ENCODE measurements at places on chromosomes 12 and 14.
A peak's percentile ranks its signal among the peaks of the same experiment; 100 is the strongest.

GRCh38 chr12:124650912-124651311 is 83.5 kb upstream of the NCOR2 start:
- DNase-seq = no peak

DNA sequence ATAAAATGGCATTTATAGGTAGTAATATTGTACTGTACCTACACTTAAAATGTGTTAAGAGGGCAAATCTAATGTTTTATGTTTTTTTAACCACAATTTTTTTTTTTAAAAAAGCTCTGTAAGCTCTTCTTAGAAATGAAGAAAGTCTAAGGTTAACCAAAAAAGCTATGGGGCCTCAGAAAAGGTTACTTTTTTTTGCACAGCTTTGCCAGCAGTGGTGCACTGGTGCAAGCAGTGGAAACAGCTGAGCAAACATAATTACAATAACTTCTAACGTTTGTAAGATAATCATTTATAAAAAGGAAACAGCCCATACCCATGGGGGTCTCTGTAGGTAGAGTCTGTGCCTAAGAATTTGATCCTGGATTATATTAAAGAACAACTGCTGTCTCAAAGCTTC is 85.1 kb upstream of the NID2 start:
- no peak for DNase-seq

DNA sequence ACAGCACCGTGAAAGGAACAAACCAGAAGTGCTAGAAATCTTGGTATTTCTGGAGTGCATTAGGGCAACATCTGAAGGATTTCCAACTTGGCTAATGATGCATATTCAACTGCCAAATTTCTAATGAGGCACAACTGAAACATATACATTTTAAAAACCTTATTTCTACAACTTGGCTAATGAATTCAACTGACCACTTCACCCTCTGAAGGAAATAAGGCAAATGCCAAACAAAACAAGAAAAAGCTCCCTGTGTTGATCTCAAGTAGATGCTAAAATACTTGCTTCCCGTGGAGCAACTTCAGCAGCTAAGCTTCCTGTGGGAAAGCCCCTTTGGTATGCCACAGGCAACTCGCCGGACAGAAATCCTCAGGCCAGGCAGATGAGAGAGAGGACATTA is 167.1 kb downstream of the TTC7B start:
- DNase-seq = no peak

- DNase-seq = no peak
These were observed 304 bp downstream of the KCTD10 start for GRCh38 chr12:109476807-109477184.

GRCh38 chr12:52123487-52124186 is 44.1 kb downstream of the SMIM41 start:
- DNase-seq = no peak

DNA sequence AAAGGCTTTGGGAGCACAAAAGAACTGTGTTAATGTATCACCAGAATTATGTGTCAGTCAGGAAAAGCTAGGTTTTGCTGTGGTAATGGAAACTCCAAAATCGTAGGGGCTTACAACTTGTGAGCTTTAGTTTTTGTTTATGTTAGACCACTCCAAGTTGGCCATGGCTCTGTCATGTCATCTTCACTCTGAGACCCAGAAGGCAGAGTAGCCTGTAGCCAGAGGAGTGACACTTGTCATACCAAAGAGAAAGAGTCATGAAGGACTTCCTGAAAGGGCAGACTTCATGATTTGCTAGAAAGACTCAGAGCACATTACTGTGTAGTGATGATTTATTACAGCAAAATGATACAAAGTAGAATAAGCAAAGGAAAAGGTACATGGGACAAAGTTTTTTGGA is 133.6 kb upstream of the SSTR1 start:
- DNase-seq = no peak

- DNase-seq = peak; percentile 30
These were observed 1.1 kb downstream of the CKB start for GRCh38 chr14:103521438-103521950.

DNA sequence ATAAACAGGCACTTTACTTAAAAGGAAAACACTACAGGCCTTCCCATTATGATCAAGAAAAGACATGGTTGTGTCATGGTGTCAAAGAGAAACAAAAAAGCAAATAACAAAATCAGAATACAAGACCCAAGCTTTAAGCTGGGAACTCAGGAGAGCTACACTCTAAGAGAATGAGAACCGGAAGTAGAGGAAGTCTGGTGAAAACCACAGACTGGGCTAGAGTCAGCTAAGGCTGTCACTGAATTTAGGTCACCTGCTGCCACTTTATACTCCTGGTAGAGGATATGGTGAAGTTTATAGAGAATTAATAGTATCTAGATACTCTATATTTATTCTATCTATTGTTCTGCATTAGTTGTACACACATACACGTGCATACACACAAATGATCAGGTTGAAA is 971.7 kb downstream of the FLRT2 start:
- no peak for DNase-seq

- DNase-seq = no peak
These were observed 1.7 kb downstream of the PRPF40B start for GRCh38 chr12:49624921-49625577.

DNA sequence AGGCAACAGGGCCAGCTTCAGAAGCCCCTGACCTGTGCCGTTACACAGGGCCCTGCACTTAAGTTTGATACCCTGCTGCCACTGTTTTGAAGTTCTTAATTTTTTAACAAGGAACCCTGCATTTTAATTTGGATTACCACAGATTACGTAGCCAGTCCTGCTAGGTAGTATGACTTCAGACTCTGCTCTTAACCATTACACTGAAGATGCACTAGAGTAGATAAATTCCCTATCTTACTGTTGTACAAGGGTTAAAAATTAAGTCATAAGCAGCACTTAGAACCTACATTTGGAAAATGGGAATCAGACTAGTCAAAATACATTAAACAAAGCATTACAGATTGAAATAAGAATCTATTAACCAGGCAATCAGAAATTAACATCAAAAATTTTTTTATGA is 2.3 kb downstream of the GNPNAT1 start:
- DNase-seq = no peak

DNA sequence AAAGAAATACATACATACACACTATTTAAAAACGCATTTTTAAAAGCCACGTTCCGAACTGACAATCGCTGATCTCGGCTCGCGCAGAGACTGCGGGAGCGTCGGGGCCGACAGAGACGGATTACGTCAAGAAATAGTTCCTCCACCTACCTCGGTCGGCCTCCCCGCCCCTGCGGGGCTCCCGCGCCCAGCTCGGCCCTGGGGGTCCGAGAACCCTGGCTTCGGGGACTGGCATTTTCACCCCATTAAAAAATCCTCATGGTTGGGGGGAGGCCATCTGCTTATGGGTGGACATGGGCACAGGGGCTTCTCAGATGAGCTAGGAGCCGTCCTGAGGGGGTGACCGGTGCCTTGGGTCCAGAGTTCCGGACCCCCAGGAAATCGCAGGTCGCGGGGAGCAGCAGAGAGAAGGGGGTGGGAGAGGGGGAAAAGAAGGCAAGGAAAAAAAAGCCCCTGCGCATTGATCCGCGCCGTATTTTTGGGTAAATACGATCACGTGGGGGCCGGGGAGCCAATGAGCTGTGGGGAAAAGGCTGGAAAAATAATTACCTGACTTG is 324 bp upstream of the HOXC9 start:
- no peak for DNase-seq

GRCh38 chr14:101035466-101036225 is 132.1 kb upstream of the RTL1 start:
- no peak for DNase-seq

DNA sequence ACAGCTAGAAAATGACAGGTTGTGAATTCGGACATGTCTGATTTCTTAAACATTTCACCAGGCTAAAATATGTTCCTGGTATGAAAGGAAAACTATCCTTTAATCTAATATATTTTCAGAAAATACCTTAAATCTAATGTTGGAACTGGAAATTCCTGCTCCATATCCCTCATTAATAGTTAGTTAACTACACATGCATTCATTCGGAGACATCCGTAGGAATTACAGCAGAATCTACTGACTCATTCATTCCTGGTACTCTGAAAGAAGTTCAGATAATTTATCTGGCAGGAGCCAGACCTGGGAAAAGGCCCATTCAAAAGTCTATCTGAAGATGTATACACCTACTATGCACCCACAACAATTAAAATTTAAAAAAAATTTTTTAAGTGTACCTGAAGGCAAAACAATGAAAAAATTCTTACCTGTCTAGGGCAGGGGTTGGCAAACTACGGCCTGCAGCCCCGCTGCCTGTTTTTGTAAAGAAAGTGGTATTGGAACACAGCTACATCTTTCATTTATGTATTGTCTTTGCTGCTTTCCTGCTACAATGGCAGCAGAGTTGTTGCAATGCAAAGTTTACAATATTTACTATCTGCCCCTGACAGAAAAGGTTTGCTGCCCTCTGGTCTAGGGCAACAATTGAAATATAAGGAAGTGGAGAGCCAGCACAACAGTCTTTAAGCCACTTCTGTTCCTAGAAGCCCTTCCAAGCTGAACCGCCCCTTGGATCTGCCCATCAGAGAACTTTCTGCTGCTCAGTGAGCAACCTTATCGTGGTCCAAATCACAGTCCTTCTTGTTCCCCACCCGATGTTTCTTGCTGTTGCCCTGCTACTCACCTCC is 17.9 kb upstream of the NFYB start:
- no peak for DNase-seq

DNA sequence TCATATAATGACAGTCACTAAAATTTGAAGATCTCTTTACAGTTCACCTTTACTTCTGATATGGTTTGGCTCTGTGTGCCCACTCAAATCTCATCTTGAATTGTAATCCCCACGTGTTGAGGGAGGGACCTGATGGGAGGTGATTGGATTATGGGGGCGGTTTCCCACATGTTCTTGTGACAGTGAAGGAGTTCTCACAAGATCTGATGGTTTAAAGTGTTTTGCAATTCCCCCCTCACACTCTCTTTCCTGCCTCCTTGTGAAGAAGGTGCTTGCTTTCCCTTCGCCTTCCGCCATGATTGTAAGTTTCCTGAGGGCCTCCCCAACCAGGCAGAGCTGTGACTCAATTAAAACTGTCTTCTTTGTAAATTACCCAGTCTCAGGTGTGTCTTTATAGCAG is 27.3 kb upstream of the CD9 start:
- DNase-seq = no peak

DNA sequence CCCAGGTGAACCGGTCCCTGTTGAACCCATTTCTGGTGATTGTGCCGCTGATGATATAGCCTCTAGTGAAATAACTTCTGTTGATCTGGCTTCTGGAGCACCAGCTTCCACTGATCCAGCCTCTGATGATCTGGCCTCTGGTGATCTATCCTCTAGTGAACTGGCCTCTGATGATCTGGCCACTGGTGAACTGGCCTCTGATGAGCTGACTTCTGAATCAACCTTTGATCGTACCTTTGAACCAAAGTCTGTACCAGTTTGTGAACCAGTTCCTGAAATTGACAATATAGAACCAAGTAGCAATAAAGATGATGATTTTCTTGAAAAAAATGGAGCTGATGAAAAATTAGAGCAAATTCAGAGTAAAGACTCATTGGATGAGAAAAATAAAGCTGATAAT is 59.1 kb downstream of the ATF7IP start:
- DNase-seq = no peak

GRCh38 chr12:110916295-110916875 is 4.0 kb downstream of the MYL2 start:
- no peak for DNase-seq

DNA sequence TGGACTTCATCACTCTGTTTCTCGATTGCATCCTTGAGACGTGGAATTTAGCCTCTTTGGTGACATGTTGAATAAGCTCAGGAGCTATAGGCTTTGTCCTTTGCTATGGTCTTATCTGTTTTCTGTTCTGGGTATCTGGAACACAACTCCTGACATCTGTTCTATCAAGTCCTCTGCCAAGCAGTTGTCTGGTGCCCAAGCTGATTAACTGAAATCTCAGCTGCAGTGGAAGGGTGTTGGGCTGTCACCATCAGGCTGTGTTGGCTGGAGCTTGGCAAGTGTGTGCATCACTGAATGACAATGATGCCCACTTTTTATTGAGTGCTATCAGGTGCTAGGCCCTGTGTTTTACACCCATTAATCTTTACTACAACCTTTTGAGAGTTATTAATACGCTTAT is 77.8 kb downstream of the SMOC1 start:
- DNase-seq = no peak

GRCh38 chr12:27272373-27273028 is 28.4 kb downstream of the STK38L start:
- DNase-seq = no peak

- peak; percentile 28 for DNase-seq
These were observed 88.9 kb upstream of the BTG1 start for GRCh38 chr12:92234533-92234932.

DNA sequence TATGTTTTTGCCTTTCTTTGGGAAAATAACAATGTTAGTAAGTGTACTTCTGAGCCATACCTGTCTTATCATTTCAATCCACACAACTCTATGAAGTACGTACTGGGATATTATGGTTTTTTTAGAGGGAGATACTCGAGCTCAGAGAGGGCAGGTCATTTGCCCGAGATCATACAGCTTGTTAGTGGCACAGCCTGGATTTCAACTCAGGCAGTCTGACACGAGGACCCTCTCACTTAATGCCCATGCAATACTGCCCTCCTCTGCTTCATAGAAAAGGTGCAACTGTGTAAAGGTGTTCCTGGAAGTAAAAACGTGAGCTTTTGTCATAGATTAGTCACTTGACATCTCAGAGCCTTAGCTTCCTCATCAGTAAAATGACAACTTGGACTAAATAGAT is 128.0 kb downstream of the NDUFA12 start:
- no peak for DNase-seq

GRCh38 chr14:100585448-100586152 is 1.6 kb downstream of the BEGAIN start:
- no peak for DNase-seq

GRCh38 chr12:74111688-74112360 is 425.8 kb upstream of the ATXN7L3B start:
- DNase-seq = no peak

DNA sequence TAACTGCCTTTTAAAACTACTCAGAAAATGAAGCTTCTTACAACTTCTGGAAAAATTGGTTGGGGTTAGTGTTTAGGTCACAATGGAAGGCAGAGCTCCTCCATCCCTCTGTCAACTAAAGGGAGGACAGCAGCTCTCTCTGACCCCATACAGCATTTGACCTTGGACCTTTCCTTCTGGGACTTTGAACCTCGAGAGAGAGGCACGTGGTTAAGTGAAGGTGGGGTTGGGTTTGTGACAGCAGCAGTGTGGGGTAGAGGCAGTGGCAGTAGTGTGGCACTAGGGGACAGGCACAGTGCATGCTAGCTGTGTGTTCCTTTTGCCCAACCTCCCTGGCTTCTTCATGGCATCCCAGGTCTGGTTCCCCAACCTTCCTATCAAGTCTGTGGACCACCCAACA is 9.4 kb upstream of the C12orf75 start:
- peak; percentile 5 for DNase-seq

GRCh38 chr14:69685716-69686115 is 74.3 kb downstream of the SUSD6 start:
- DNase-seq = peak; percentile 55
